ENCODE measurements at places on chromosomes 4 and X.

- no peak for DNase-seq
Measured at GRCh38 chr4:78342125-78342524, 209.4 kb upstream of the ANXA3 start.

DNA sequence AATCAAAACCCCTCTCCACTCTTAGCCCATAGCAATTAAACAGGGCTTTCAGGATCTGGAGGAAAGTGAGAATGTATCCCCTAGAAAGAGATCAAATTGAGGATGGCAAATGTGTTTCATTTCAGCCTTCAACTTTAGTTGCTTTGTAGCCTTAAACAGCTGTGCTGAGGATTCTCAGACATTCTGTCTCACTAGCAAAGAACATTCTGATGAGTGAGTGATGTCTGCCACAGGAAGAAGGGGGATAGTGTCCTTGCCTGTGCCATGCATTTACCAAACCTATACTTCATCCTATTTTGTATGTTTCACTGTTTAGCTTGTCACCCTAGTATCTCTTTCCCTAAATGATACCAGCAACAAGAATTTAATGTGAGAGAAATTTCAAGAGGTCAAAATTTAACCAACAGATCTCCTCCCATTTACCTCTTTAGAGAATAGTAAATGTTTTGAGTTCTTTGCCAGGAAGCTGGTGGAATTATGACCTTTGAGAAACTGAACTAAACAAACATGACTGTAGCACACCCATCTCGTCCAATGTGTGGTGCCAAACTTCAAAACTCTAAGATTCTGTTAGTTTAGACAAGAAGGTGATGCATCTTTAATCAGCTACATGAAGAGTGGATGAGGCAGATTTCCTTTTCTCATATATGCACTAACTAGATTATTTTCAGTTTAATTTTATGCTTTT is 165.6 kb downstream of the PALLD start:
- DNase-seq: no peak

DNA sequence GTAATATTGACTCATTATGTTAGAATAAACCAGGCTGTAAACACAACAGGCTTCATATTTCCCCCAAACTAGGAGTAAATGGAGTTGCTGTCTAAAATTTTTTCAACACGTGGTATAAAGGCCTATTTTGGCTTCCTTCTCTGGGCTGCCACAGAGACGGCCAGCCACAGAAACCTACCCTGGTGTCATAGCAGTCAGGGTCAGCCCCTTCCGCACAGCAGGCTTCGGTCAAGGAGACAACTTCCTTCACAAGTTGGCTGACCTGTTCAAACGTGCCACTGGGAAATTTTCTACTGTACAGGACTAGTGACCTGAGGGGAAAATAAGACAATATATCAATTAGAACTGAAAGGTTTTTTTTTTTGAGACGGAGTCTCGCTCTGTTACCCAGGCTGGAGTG is 15.8 kb downstream of the GC start:
- DNase-seq: no peak

GRCh38 chr4:175469514-175469913 is 342.6 kb downstream of the GPM6A start:
- no peak for DNase-seq

DNA sequence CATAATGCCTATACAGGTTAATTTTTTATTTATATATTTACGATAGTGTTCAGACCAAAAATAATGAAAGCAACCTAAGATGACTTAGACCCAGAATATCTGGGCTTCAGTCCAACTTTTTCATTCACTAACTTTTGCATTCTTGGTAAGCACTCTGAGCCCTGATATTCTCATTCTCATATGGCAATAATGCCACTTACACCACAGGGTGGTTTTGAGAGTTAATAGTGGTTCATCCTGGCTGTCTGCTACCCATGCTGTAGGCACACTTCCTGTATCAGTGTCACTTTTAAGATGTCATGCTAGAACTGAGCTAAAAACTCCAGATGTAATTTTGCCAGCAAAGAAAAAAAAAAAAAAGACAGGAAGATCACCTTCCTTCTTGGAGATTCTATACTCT is 508.7 kb upstream of the FMR1 start:
- DNase-seq: no peak

GRCh38 chrX:130009658-130010223 is 27.3 kb downstream of the BCORL1 start:
- DNase-seq: no peak

GRCh38 chr4:143726714-143727113 is 26.2 kb upstream of the FREM3 start:
- DNase-seq: no peak

DNA sequence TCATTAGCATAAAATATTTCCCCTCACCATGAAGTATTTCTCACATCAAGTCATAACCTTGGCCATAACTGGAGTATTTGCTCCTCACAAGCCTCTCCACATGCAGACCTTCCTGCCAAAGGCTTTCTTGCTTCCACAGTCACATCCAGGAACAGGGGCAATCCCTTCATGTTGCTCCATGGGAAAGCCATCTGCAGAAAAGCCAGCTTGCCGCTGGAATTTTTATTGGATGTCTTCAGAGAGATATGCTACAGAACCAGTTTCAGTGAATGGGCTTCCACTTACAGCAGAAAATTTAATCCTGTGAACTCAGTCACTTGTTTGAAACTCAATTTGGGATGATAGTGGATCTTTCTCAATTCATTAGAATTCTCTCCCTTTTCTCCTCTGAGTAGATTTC is 3.2 kb upstream of the CDKN2AIP start:
- DNase-seq: no peak

DNA sequence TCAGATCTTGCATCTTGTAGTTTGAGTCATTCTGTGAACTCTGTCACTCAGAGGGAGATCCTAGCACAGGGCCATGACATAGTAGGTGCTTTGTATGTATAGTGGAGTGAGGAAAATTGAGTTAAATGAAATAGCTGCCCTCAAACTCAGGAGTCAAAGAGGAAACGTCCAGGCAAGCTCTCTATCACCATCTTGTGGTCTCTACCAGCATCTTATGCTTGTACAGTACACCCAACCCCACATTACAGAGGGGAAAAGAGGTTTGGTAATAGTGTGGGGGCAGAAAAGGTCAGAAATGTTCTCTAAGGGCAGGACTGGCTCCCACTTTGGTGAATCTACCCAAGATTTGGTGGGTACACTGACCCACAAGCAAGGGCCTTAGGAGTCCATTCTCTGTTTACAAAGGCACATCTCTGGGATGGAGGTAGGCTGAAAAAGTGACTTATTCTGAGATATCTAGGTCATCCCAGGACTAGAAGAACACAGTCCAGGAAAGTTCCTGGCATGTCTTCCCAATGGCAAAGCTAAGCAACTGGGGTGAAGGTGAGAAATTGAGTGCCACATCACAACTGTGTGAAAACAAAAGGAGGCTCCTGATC is 131.8 kb downstream of the OR13H1 start:
- peak; percentile 30 for DNase-seq

DNA sequence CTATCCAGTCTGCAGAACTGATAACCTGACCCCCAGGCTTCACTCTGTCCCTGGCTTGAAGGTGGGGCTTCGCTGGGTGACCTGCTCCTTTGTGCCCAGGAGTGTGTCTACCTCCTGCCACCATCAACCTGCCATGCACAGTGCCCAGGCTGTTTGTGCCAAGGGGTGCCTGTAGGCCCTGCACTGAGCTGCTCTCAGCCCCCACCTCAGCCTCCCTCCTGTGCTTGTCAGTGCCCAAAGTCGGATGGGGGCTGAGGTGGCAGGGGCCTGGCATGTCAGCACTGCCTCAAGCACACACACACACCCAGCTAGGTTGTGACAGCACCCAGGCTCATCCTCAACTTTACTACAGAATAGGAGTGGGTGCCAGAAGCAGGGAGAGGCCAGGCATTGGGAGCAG is 23.5 kb downstream of the SPCS3 start:
- DNase-seq: no peak
